ENCODE measurements at places on chromosomes 4 and X. TPM values are rescaled to one million over a fixed set of nuclear protein-coding genes. Genes with fewer than 3 reads are reported as not detected.

GRCh38 chr4:136484996-136485395 is 1047.3 kb downstream of the PCDH18 start:
- no peak for DNase-seq

DNA sequence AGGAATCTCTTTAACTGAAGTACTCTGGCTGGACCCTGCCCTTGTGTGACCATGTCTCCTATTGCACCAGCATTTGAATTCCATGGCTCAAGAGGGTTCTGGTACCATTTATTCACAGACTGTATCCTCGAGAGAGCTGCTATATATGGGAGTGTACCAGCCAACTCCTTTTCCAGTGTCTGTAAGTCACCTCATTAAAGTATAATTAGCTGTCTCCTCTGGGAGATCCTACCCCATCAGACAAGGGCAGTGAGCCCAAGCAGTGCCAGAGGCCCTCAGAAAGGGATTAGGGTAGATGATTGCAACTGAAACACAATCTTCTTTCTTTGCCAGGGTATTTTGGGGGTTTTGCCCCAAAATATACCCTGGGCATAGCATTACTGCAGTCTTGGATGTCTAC is 31.6 kb downstream of the GNL3L start:
- DNase-seq, result no peak

The NDNF gene
- not detected for total RNA-seq

DNA sequence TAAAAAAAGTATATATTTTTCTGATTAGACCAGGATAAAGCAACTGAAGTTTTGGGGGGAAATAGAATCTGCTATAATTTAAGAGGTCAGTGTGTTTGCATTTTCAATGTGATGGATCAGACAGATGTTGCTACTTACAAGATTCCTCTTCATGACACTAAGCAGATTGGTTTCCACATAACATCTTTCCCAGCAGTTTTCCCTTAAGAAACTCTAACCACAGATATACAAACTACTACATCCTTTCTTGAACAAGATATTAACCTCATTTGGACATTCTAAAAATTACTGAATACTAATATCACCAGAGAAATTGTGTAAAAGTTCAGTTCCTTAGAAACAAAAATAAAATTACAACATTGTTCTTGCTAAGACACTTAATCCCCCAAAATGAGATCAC is 106.7 kb upstream of the GUCY1A1 start:
- DNase-seq, result no peak

The CNGA1 gene
- not detected for total RNA-seq

The PRDM5 gene
- total RNA-seq, result 0.50 TPM

DNA sequence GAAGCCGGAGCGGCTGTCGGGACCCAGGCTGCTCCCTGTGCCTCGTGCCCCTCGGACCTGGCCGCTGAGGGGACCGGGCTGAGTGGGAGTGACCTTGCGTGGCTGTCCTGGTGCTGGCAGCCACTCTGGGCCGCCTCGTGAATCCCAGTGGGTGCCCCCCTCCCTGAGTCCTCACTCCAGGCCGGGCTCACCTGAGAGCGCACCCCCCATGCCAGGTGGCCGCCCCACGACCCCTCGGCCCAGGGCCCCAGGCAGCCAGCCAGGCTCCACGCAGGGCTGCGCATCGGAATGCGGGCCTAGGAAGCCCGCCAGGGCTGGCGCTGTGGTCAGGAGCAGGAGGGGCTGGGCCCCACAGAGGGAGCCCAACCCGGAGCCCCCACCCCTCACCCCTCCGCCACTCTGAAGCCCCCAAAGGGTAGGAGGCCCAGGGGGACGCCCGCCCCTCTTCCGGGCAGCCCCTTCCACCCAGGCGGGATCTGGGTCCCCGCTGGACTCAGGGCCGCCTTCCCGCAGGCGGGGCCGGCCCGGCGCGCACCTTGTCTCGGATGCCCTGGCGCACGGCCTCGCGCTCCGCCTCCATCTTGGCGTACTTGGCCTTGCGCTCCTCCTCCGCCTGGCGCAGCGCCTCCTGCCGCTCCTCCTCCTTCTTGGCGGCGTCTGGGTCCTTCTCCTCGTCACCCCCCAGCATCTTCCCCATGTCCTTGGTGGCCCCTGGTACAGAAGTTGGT is 33.9 kb downstream of the CPLX1 start:
- DNase-seq, result no peak

- no peak for DNase-seq
Measured at GRCh38 chrX:42680666-42681065, 97.3 kb downstream of the PPP1R2C start.

The DAPP1 gene
- total RNA-seq, result 15.9 TPM

The GYPE gene
- 2.9 TPM for total RNA-seq

The GPR78 gene
- not detected for total RNA-seq

GRCh38 chrX:37802028-37802427 is 22.2 kb downstream of the CYBB start:
- no peak for DNase-seq

The PPP4R3C gene
- not detected for total RNA-seq

DNA sequence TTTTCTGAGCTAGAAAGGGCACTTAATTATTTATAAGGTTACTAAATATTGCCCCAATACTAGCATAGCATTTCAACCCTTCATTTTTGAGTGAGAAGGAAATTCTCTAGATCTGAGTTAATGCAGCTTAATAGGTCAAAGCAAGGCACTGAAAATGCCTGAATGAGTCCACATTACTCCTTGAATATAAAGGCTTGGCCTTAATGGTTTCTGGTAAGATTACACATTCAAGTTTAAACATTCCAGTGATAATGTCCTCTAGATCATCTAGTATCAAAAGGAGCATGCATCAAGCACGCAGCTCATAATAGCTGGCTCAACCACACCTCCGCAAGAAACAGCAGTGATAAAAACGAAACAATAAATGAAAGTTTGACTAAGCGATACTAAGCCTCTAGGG is 87.5 kb downstream of the SPANXN3 start:
- DNase-seq, result no peak

DNA sequence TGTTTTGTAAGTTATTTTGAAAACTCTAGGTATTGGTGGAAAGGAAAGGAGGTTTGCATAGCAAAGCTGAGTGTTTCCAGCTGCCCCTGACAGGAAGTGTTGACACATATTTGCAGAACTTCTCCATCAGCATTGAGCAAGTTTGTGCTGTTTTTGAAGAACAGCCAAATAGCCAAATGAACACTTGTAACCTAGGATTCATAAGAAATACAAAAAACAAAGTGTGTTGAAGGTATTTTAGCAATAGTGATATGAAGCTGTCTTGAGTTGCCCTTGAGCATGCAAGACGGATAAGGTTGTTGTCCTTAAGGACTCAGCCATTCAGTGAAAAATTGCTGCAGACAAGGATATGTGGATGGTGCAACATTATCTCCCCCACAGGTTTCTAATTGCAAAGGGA is 68.3 kb upstream of the PGM2 start:
- DNase-seq, result no peak

GRCh38 chrX:119495734-119496726 is 27.8 kb downstream of the SLC25A5 start:
- DNase-seq, result no peak

- no peak for DNase-seq
Measured at GRCh38 chr4:140112576-140112975, 41.4 kb downstream of the MAML3 start.

DNA sequence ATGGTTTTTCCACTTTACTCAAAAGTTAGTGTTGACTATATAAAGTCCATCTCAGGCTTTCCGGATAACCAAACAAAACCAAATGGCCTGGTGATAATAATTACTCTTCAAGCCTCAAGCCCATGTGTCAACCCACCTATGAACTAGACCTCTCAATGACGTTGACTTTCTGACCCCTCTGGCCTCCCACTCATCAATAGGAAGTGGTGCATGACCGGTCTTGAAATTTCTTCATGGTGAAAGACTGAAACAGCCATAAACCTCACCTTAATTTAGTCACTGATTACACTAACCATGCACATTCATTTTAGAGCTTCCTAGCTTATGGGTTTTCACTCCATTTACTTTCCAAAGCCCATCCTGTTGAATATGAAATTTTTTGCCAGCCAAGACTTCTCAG is 276.0 kb downstream of the KLHL13 start:
- no peak for DNase-seq

GRCh38 chr4:25986807-25987206 is 72.8 kb downstream of the SMIM20 start:
- DNase-seq, result no peak

The RWDD4 gene
- 16.8 TPM for total RNA-seq

GRCh38 chrX:48676106-48676892 is 7.3 kb upstream of the WAS start:
- peak; percentile 94 for DNase-seq

The TTC29 gene
- total RNA-seq, result not detected

- DNase-seq, result no peak
Measured at GRCh38 chr4:127686658-127687057, 43.5 kb upstream of the SLC25A31 start.

The SPIN4 gene
- total RNA-seq, result 5.5 TPM

- DNase-seq, result no peak
Measured at GRCh38 chr4:4714331-4714730, 145.1 kb upstream of the MSX1 start.

- no peak for DNase-seq
Measured at GRCh38 chrX:18401848-18402213, 23.6 kb upstream of the CDKL5 start.

Data from natural killer cell treated with Interleukin-12 subunit alpha and Interleukin-12 subunit beta and Interleukin-15 and Interleukin-18, amount 100 ng/mL, for 72 hours (primary cell).